ENCODE measurements at places on chromosomes 4 and X.

GRCh38 chr4:63393544-63393943, 1015.7 kb downstream of the TECRL start:
- DNase-seq = no peak

GRCh38 chr4:172899861-172900260, 268.8 kb upstream of the GALNT7 start:
- DNase-seq = no peak

DNA sequence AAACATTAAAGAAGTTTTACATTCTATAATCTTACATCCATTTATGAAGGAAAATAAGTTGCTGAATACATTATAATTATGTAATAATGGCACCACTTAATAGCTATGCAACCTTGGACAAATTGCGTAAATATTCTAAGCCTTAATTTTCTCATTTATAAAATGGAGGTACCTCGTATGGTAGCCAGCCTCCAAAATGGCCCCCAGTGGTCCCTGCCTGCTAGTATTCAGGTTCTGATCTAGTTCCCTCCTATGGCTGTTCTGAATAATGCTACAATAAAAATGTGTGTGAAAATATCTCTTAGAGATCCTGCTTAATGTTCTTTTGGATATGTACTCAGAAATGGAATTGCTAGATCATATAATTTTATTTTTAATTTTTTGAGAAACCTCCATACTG, 11.0 kb upstream of the NKX3-2 start:
- no peak for DNase-seq

GRCh38 chrX:34404386-34405070, 252.6 kb downstream of the TMEM47 start:
- no peak for DNase-seq

GRCh38 chr4:78659264-78659663, 107.7 kb downstream of the ANXA3 start:
- DNase-seq = no peak

All from hippocampal formation (tissue), 2 donors.